ENCODE measurements at places on chromosomes 11 and 22. TPM values are rescaled to one million over a fixed set of nuclear protein-coding genes. Genes with fewer than 3 reads are reported as not detected.

The SLC6A5 gene
- polyA plus RNA-seq, result not detected

The HTR3B gene
- not detected for polyA plus RNA-seq

DNA sequence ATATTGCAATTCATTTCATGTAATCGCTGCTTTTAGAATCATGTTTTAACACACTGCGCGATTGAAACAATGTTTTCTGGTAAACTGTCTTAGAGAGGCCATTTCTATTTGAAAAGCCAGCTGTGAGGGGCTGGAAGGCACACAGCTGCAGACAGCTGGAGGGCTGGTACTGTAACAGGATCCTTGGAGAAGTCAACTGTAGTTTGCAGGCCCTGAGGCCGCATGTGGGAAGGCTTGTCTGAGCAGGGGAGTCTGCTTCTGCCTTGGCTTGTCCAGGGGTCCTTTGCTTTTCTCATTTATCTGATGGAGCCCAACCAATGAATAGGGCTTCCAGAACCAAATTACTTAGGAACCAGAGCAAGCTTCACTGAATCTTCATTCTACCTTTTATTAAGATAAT, 313.5 kb downstream of the BLID start:
- no peak for DNase-seq

DNA sequence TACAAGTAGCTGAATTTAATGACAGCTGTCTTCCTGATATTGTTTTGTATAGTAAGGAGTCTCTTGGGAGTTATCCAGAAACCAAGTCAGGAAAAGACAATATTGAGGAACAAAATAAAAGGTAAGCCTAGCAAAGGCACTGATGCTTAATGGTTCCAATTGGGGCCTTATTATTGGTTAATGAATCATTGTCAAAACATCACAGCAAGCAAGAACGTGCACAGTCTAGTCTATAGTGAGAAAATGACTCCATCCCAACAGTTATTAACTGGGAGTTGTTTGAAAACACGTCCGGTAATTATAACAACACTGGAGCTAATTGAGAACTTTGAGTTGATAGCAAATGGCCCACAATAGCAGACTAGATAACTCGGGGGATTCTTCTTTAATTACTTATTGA, 17.7 kb downstream of the BSX start:
- no peak for DNase-seq

DNA sequence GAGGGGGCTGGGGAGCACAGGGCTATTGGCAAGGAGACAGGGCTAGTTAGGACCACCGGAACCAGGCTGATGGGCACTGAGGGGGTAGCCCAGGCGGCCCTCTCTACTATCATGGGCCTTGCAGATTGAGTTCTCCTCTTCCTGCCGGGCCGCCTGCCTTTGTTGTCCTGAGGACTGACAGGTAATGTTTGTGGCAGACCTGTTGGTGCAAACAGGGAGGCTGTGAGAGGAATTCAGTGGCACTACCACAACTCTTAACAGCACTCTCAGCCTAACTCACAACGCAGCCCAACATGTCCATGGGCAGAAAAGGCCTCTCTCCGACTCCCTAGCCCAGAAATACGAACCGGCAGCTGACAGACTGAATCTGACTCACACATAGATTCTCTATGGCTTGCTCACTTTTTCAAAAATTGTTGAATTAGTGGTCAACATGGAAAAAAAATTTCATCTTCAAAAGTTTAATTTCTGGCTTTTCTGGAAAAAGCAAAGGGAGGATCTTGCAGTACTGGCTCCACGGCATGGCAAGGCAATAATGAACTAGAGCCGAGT, 11.4 kb downstream of the KCNJ5 start:
- DNase-seq, result no peak

All from spleen (tissue), 13 donors.